ENCODE measurements at places on chromosomes 5 and 9. TPM values are rescaled to one million over a fixed set of nuclear protein-coding genes. Genes with fewer than 3 reads are reported as not detected.

PCSK1 gene
- total RNA-seq: 1.8 TPM

DNA sequence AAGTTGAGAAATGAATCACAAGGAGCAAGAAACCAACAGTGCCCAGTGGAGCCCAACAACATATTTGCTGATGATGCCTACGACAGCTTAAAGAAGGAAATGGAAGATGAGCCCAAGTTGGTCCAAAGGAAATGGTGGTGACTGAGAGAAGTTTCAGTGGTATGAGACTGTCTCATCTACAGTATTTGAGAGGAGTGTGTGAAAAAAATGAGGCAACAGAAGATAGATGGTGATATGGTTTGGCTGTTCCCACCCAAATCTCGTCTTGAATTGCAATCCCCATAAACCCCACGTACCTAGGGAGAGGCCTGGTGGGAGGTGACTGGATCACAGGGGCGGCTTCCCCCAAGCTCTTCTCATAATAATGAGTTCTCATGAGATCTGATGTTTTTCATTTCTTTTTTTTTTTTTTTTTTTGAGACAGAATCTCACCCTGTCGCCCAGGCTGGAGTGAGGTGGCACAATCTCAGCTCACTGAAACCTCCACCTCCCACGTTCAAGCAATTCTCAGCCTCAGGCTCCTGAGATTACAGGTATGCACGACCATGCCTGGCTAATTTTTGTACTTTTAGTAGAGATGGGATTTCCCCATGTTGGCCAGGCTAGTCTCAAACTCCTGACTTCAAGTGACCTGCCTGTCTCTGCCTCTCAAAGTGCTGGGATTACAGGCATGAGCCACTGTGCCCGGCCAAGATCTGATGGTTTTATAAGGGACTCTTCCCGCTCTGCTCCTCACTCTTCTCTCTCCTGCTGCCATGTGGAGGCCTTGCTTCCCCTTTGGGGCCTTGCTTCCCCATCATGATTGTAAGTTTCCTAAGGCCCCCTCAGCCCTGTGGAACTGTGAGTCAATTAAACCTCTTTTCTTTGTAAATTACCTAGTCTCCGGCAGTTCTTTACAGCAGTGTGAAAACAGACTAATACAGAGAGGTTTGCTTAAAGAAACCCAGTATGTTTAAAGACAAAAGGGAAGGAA is 30.2 kb downstream of the EFCAB9 start:
- H3K4me1 ChIP-seq: no peaks in the 10 kb centered on the region
- H3K36me3 ChIP-seq: no peaks in the 10 kb centered on the region
- DNase-seq: no peak
- no peak overlapping the region for H3K4me3 ChIP-seq
- no peaks in the 10 kb centered on the region for H3K27me3 ChIP-seq

BNC2 gene
- total RNA-seq: 195 TPM

SPAG8 gene
- total RNA-seq: 2.3 TPM

DNA sequence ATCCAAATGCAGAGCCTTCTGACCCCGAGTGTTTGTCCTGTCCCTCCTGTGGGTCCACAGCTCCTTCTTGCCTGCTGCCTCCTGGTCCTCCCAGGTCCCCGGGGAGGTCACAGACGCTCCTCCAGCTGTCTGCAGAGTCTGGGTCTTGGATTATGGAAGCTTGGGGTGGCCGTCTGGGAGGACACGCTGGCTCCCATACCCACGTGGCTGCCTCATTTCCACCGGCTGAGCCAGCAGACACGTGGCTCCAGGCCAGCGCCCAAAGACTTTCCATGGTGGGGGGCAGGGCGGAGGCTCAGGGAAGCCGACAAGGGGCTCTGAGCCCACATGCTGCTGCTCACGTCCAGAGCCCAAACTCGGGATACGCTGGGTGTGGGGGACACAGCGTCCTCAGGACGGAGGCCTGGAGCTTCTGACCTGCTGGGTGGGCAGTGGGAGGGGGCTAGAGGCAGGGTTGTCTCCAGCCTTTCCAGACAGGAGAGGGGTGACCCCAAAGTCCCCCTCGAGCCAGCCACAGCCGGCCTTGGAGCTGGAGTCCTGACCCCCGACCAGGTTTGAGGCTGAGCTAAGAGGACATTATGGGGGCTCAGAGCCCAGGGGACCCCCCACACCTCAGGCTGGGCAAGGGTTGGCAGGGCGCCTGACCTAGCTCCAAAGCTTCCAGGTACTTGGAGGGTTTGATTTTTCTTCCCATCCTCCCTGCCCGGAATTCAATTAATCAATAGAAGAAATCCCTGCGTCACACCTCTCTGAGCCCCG is 24.2 kb upstream of the RNU6ATAC start:
- H3K4me3 ChIP-seq: peak overlapping the region; percentile 3
- H3K4me1 ChIP-seq: peaks cover 12% of the 10 kb centered on the region
- H3K36me3 ChIP-seq: no peaks in the 10 kb centered on the region
- H3K27me3 ChIP-seq: no peaks in the 10 kb centered on the region

DNA sequence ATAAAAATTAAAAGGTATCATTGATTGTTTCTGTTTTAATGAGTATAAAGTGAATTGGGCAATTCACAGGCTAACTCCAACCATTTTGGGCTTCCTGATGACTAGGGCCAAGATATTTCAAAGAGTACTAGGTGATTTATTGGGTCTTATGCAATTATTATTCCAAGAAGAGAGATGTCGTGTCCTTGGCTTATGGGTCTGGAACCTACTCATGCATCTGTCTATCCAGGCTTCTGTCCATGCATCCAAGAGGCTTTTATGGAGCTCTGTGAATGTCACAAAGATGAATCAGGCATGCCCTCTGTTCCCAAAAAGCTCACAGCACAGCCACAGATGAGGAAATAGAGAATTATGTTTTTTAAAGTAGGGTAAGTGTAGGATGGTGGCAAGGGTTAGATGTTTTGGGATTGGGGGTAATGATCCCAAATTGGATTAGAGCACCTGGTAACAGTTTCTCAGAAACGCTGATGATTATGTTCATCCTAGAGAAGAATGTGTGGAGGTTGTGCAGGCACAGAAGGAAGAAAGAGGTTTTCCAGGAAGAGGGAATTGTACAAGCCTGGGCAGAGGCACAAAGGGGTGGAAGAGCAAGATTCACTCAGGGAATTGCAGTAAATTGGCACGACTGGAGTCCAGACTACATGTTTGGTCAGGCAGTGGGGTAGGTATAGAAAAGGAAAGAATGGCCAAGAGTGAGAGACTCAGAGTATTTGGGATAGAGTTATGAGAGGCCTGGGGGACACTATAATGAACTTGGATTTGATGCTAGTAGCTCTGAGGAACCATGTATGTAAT is 83.0 kb upstream of the TNC start:
- H3K36me3 ChIP-seq: no peaks in the 10 kb centered on the region
- no peaks in the 10 kb centered on the region for H3K4me1 ChIP-seq
- peak; percentile 80 for DNase-seq

- no peaks in the 10 kb centered on the region for H3K27me3 ChIP-seq
- H3K4me1 ChIP-seq: peaks cover 9% of the 10 kb centered on the region
- no peak for DNase-seq
- no peak overlapping the region for H3K4me3 ChIP-seq
- no peaks in the 10 kb centered on the region for H3K36me3 ChIP-seq
These were observed 64.7 kb upstream of the GRAMD2B start for GRCh38 chr5:126358525-126358924.

NIPAL4 gene
- total RNA-seq: 5.1 TPM

OBP2B gene
- total RNA-seq: not detected

All from sigmoid colon (tissue), 7 donors.